ENCODE measurements at places on chromosomes 1 and 21.

DNA sequence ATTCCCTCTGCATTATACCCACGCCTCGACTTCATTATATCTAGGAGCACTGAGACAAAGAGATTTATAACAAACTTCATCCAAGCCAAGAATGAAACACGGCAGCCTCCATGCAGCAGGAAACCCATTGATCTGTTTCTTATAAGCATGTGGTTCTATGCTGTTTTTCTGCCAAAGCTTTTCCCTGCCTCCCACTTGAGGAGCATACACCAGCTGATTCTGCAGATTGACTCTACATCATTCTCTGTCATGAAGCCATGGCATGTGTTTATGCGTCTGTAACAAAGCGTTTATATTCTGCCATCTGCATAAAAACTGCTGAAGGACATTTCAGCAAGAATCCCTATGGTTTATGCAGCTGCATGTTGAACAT lies 102.0 kb downstream of the CYYR1 start:
- DNase-seq: no peak

DNA sequence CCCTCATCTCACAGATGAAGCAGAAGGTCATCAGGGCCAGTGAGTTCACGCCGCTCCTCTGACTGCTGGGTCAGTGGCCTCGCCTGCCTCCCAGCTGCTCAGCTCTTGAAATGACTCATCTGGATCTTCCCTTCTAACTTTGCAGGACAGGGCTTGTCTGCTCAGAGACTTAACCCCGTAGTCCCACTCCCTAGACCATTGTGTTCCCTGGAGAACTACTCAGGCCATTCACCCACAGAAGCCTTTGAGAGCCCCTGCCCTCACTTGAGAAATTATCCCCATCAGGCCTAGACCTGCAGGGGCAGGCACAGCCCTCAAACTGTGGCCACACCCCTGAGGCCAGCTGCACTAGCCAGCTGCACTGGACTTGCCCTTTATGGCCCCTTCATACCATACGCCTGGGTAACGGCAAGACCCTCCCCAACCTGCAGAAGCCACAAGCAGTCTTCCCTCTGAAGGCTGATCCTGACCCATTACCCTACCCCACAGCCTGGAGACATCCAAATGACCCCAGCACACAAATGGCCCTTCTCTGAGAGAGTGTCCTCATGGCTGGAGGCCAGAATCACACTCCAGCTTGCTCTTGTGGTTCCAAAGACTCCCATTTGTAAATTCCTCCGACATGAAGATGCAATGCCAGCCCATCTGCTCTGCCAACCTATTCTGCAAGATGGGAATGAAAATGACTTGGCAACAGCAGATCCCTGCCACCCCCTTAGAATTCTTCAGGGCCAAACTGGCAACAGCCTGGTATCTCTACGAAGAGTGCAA lies 33.2 kb downstream of the RCSD1 start:
- DNase-seq: no peak

DNA sequence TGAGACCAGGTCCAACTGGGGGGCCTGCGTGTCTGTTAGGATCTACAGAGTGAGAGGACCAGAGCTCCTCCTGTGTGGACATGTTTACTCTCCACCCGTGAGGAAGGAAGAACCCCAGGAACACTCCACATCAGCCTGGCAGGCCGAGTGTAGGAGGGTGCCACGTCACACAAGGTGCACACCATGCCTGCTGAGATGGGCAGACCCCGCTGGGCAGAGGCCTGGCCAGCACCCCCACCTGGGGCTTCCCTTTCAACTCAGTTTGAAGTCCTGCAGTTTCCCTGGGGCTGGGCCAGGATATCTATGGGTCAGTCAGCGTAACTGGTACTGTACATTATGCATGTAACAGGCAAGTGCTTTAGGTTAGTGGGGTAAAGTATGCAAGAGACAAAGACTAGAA lies 30.1 kb upstream of the PCBP3 start:
- DNase-seq: no peak

GRCh38 chr1:156959414-156959813 lies 39.0 kb downstream of the LRRC71 start:
- DNase-seq: no peak

- DNase-seq: no peak
Measured at GRCh38 chr21:37525810-37526209, 159.2 kb downstream of the DYRK1A start.

Measured in activated T-cell treated with anti-CD3 and anti-CD28 coated beads for 48 hours (primary cell).